ENCODE measurements at places on chromosomes 2 and 18.

GRCh38 chr2:201452922-201453643, 1.5 kb downstream of the STRADB start:
- DNase-seq: no peak

DNA sequence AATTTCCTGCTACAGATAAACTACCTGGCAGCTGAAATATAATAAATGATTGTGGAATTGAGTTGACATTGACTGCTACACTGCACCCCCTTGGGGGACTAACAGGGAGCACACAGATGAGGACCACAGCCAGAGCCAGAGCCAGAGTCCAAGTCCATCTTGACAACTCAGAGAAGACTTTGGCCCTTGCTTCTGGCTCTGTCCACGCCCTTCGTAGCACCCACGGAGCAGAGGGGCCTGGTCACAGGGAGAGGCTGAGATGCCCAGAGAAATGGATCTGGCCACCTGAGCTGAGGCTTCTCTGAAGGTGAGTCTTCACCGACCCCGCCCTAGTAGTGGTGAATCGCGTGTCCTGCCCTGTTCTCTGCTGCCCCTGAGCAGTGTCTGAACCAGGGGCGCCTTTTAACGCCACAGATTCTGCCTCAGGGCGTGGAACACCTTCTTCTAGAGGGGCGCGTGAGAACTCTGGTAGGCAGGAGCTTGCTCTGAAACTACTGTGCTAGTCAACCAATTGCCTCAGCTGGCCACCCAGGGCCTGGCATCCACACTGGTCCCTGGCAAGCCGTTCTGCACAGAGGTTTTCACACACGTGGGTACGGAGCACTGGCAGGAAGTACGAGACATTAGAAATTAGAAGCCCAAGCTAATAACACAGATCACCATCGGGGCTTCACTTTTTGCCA, 35.7 kb upstream of the MAT2A start:
- DNase-seq: no peak

DNA sequence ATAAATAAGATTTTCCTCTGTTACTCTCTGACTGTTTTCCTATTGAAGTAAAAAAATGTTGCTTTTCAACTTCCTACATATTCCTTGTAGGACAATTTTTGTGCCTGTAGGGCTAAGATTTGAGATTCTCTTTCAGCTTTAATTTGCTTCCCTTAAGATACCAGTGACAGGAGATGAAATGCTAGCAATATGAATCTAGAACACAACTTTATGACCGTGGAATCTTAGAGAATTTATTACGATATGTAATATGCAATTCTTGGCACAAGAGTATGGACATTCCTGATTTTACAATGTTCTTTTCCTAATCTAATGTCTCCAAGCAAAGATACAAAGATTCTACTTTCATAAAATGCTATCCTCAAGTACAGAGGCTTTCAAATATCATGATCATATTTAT, 180.9 kb downstream of the KCNE4 start:
- DNase-seq: no peak

DNA sequence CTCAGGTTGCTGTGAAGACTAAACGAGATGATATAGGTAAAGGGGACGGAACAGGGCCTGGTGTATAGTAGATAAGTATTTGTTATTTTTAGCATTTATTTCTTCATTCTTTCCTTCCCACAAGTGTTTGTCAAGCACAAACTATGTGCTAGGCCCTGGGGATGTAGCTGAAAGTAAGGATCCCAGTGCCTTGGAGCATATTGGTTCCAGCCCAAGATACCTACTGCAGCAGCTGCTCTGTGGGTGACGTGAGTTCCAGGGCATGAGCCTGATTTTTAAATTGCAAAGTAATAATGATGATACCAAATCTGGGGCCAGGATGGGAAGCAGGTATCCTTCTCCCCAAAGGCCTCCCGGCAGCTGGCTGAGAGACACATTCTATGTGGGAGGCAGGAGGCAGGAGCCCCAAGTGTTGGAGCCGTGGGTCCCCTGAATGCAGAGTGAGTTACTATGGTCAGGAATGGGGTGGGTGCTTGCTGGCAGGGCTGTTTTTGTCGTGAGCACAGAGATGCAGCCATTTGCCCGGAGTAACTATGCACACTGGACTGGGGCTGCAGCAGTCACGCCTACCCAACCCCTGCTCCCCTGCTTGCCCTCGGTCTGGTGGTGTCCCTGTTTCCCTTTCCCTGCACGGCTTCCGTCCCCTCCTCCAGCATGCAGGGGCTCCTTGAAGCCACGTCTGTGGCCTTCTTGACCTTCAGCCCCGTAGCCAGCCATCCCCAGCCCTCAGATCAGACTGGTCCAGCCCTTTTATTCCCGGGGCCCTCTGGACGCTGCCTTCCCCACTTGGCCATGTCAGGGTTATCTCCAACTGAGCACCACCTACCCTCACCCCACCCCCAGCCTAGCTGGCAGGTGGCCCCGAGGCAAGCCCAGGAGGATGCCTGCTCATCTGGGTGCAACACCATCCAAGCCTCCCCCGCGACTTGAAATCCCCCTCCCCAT, 52.4 kb downstream of the INHBB start:
- DNase-seq: no peak

DNA sequence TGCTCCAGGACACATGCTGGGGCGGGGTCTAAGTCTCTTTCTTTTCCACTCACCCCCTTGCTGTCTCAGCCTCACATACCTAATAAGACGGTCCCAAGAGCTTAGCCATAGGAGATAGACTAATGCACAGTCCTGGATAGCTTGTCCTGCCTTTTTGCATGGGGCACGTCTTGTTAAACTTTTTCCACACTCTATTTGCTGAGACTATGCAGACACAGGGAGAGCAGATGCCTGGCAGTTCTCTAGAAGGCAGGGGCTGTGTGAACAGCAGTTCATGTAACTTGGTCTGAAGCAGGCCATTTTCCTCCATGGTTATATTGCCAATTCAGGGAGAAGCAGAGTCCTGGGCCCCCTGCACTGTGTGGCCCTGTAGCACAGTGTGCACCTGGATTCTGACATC, 142.1 kb downstream of the SEPTIN10 start:
- no peak for DNase-seq

- no peak for DNase-seq
Measured at GRCh38 chr2:216717491-216717901, 22.1 kb upstream of the IGFBP5 start.

DNA sequence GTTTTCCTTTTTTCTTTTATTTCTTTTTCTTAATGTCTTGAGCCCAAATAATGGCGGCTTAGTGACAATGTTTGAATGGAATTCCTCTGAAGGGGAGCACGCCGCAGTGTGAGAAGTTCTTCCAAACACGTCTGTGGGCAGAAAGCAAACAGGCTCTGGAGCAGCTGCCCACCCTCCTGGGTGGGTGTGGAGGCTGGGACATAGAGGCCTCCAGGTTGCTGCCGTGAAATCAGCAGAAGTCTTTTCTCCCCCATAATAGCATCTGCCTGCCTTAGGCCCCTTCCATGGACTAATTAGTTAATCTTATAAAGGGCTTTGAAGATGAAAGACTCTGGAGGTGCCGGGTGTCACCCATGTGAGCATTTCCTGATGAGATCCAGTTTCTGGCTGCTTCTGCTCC, 213.9 kb downstream of the SH3RF3 start:
- no peak for DNase-seq

GRCh38 chr2:173574324-173575112, 219.8 kb downstream of the CDCA7 start:
- no peak for DNase-seq

- no peak for DNase-seq
Measured at GRCh38 chr2:212294816-212295215, 243.8 kb downstream of the ERBB4 start.

GRCh38 chr2:109647636-109648035, 33.5 kb downstream of the SOWAHC start:
- no peak for DNase-seq

GRCh38 chr2:53490659-53491058, 276.9 kb upstream of the CHAC2 start:
- DNase-seq: no peak

GRCh38 chr2:3257166-3257565, 120.5 kb downstream of the EIPR1 start:
- no peak for DNase-seq

GRCh38 chr2:112671801-112672200, 26.1 kb downstream of the SLC20A1 start:
- DNase-seq: no peak

DNA sequence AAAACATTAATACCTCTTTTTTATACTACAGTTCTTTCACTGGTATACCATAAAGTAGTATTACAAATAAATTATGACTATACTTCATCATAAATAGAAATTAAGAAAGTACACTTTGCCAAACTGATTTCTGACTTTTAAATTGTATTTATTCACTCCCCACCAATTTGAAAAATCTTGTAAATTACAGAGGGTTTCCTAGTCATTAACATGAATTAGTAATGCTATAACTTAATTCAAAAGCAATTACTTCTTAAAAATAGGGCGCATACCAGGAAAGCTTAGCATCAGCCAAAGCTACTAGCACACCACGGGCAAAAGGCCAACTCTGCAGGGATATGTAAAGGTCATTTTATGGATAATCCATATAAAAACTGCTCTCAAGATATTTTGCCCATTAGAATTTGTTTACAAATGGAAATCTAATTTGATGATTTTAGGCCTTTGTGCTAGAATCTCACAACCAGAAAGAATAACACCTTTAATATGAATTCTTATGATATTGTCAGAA, 142.3 kb downstream of the PIGN start:
- no peak for DNase-seq

- DNase-seq: no peak
Measured at GRCh38 chr2:43329637-43330036, 103.2 kb upstream of the ZFP36L2 start.

- DNase-seq: no peak
Measured at GRCh38 chr2:176184749-176185148, 3.7 kb upstream of the HOXD1 start.

GRCh38 chr2:136008205-136008865, 22.9 kb upstream of the DARS1 start:
- no peak for DNase-seq

GRCh38 chr18:49613141-49613640, 51.3 kb downstream of the LIPG start:
- DNase-seq: no peak

GRCh38 chr2:223896833-223897311, 48.3 kb downstream of the WDFY1 start:
- peak; percentile 51 for DNase-seq

GRCh38 chr18:159037-159652, 788 bp downstream of the USP14 start:
- peak; percentile 42 for DNase-seq

GRCh38 chr2:18251486-18251885, 309.0 kb downstream of the RDH14 start:
- no peak for DNase-seq

DNA sequence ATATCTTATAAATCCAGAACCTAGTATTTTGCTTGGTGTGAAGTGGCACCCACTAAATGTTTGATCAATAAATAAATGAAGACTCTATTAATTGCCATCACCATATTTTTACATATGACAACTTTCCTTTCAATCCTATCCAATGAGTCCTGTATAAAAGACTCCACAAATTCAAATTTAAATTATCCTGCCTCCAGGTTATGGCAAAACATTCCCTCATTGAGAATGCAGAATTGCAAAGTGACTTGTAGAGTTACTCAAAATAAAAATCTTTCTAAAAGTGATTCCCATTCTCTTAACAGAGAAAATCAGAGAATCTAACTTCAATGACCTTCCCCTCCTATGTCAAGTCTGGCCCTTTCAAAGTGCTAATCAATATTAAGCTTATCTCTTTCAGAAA, 236.8 kb downstream of the GRB14 start:
- DNase-seq: no peak

DNA sequence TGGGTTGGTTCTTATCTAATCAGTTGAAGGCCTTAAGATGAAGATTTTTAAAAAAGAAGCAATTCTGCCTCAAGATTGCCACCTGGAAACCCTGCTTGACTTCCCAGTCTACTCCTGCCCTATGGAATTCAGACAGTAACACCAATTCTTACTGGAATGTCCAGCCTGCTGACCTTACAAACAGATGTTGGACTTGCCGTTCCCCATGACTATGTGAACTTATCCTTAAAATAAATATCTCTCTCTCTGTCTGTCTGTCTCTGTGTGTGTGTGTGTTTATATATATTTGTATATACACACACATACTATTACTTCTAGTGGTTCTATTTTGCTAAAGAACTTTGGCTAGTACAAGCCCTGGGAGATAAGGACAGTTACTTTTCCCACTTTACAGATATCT, 675.3 kb downstream of the SLC4A3 start:
- DNase-seq: no peak

DNA sequence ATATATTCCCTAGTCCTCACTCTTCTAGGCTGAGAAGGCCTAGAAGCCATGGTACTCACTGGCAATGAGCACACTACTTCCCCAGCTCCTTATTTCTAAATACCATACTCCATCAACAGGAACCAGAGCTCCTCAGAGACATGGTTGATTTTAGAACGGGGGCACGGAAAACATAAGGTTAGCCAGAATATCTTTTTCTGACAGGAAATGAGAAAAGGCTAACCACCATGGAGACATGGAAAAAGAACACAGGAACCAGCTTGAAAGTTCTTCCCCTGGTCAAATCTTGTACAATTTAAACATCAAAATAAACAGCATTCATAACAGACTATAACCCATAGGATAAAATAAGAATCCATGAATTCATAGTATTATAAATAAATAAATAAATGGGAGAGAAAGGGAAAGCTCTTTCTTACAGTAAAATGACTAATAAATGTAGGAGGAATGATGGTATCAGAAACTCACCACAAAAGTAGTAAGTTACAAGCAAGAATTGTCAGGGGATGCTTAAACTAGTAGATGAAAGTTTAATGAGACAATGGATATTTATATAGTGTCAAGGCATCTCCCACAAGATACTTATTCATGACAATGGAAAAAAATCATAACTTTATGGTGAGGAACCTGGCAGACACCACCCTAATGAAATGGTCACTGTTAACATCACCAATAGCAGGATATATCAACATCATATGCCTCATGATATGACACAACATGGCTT, 20.6 kb upstream of the GCC2 start:
- no peak for DNase-seq

GRCh38 chr18:42176599-42176998, 221.6 kb downstream of the PIK3C3 start:
- DNase-seq: no peak

DNA sequence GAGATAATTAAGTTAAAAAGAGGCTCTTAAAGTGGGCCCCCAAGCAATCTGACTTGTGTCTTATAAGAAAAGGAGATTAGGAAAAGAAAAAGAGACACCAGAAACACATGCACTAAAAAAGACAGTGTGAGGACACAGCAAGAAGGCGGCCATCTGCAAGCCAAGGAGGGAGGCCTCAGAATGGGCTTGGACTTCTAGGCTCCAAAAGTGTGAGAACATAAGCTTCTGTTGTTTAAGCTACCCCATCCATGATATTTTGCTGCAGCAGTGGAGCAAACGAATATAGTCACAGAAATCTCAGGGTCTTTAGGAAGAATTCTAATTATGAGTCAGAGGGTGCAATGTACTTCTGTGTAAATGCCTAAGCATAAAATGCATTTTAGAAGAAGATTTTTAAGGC, 399.3 kb upstream of the MMADHC start:
- no peak for DNase-seq

- DNase-seq: no peak
Measured at GRCh38 chr2:200225951-200226350, 80.5 kb upstream of the SPATS2L start.

Measured in GM13977 (cell line).